Hematopoietic multipotent progenitor cell treated with erythropoietin and hydrocortisone succinate and interleukin-3 and kit ligand, for 6 days (in vitro differentiated cells): ENCODE measurements at places on chromosomes 13 and 19.
A peak's percentile ranks its signal among the peaks of the same experiment; 100 is the strongest.

DNA sequence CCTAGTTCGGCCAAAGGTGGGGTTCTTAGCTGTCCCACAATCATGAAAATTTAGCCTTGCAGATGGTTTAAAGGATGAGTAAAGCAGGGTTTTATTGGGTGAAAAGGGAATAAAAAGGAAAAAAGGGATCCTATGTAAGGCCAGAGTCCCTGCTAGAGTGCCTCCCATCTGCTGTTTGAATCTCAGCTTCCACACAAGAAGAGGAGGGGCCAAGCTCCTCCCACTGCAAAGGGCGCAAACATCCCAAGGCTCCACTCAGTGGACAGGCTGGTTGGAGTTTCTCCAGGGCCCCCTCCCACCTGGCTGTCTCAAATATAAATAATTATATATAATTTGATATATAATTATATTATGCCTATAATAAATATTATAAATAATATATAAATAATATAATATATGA lies 1272.1 kb upstream of the PCDH20 start:
- DNase-seq, result no peak

- DNase-seq, result no peak
Observed at GRCh38 chr13:54950546-54950945, 1921.9 kb downstream of the OLFM4 start.

GRCh38 chr19:58544591-58545285 lies 874 bp downstream of the TRIM28 start:
- peak; percentile 61 for DNase-seq

DNA sequence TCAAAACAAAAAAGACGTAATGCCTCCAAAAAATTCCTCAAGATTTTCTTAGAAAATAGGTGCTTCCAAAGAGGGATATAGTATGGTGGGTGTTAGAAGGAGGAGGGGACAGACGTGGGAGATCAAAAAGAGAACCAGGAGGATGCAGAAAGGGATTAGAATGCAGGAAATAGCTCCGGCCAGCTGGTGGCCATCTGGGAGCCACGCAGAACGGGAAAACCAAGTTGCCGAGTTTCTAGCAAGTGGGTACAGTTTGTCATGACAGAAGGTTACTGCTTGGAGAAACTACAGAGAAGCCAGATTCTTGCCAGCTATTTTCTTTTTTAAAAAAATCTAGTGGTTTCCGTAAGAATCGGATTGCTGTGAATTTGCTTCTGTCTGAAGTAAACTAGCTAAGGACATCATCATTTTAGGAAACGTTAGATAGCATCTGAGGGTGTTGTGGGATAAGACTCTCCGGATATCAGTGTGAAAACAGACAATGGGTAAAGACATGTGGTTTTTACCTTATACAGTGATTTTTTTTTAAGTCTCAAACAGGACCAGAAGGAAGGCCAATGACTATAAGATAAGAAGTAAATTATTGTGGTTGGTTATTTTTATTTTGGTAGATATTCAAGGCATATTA lies 104.9 kb downstream of the HSPH1 start:
- no peak for DNase-seq

DNA sequence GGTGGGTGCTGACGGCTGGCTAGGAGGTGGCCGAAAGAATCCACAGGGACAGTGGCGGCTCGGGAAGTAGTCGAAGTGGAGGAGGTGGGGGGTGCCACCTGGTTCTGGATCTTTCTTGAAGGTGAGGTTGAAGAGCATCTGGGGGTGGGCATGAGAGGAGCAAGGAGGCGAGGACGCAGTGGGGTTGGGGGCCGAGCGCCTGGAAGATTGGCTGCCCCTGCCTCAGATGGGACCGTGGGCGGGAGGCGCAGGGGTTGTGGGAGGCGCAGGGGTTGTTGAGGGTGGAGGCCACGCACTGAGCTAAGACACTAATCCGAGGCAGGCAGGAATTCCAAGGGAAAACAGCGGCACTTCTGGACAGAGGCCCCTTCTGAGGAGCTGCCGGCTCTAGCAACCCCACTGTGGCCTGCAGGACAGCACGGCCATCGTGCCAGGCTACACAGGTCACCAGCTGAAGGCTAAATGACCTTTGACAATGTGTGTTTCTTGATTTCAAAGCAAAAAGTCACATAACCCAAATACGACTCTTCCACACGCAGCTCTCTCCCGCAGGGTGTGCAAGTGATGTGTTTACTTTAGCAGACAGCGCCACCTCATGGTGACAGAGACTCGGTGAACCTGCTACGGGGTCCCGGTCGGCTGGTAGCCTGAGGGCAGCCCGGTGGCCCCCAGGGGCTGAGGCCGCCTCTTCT lies 44.1 kb upstream of the RANBP3 start:
- peak; percentile 92 for DNase-seq

DNA sequence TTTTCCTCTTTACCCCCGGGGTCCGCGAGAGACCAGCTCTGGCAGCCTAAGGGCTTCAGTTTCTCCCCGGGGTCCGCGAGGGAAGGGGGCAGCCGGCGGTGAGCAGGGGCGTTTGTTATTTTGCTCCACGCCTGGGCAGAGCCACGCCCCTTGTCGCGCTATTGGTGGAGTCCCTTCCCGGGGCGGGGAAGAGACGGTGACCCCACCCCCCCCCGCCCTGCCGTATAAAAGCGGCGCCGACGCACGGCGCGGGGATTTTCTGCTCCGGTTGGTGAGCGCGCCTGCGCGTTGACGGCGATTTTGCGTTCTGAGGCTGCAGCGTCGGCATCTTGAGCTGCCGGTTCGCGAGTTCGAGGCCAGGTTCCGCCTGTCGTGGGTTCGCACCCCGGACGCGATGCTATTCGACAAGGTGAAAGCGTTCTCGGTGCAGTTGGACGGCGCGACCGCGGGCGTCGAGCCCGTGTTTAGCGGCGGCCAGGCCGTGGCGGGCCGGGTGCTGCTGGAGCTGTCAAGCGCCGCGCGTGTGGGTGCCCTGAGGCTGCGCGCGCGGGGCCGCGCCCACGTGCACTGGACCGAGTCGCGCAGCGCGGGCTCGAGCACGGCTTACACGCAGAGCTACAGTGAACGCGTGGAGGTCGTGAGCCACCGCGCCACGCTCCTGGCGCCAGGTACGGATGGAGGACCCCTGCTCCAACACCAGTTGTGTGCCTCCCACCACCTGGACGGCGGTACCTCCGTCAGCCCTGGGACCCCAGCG lies at the start of gene ARRDC2:
Gene ARRDC2 (plus strand): TSS at position 254 of the 757 bp plus-strand sequence. CDS start 141 bp downstream, at position 395.
- peak; percentile 96 for DNase-seq

DNA sequence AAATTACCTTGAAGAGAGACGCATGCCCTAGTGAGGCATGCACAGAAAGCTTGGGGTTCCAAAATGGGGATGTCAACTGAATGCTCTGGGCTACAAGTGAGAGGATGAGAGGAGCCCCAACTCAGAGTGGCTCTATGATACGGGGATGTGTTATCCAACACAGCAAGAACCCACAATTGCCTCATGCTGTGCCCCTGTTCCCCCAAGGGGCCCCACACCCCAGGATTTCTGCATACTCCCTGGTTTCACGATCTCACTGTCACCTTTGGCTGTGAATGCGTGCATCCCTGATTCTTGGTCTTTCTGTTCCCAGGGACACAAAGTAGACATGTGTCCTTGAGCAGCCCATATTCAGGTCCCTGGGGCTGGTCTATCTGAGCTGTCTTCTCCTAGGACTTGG lies 29.3 kb downstream of the WDR88 start:
- peak; percentile 28 for DNase-seq

DNA sequence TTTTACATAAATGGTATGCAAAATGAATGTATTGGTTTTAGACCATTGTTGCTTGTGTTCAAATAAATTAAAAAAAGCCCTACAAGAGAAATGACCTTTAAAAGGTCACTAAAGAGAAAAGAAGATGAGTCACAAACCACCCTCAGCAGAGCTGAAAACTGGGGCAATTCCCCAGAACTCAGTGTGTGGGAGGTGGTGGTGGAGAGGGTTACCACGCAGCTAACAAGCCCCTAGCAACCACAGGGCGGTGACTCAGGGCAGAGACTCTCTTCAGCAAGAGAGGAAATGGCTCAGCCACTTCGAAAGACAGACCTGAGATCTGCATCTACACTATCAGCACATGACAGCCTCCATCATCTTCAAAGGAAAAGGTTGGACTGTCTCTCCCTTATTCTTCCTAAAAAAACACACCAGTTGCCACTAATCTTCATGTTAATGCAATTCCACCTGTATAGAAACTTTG lies 29.4 kb upstream of the NDFIP2 start:
- DNase-seq, result peak; percentile 86

- DNase-seq, result peak; percentile 62
Observed at GRCh38 chr19:40803857-40804782, 5.1 kb downstream of the EGLN2 start.

DNA sequence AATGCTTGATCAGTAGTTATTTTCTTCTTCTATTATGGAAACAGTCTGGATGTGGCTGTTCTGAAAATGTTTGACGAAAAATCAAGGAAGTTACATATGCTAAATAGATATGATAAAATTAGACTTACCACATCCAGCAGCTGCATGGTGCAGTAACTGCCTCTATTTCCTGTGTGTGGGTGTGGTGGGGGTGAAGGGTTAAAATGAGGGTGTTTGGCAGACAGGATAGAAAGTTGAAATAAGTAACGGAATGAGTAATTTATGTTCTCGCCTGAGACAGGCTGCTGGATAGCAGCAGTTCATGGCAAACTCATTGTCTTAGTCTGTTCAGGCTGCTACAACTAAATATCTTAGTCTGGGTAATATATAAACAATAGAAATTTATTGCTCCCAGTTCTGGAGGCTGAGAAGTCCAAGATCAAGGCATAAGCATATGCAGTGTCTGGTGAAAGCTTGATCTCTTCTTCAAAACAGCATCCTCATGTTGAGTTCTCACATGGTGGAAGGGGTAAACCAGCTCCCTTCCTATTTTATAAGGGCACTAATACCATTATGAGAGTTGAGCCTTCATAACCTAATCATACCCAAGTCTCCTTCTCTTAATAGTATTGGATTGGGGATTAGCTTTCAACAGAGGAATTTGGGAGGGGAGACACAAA lies 1248.9 kb downstream of the SLITRK5 start:
- peak; percentile 61 for DNase-seq

- no peak for DNase-seq
Observed at GRCh38 chr19:16847430-16847829, 18.2 kb downstream of the SIN3B start.

DNA sequence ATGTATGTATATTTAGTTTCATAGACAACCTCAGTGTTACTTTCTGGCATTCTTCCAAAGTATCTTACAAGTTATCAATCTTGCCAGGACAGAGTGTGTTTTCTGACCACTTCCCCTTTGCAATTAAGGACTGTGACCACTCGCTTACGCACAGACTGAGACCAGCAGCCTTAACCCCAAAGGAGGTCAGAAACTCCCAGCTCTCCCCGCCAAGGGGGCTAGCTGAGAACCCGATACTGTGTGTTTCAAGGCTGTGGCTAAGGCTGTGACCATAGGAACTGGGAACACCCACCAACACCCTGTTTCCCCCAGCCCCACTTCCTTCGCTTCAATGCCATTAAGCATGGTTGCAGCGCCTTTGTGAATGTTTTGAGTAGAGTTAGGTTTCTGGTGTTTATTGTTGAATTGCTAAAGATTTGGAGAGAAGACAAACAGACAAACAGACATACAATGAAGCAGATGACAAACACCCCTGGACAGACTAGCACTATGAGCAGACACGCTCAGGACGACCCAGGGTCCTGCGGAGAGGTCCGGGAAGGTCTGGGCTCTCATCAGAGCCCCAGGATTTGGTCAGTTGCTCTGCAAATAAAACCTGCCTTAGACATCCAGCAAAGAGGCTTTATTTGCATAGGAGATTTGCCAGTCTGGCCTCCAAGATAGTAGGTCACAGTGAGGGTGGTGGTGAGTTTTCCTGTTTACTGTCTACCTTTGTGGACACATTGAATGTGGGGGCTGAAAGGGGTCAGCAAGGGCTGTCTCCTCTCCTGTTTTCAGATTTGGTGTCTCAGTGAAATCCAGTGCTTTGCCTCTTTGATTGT lies 25.0 kb upstream of the TNFSF11 start:
- peak; percentile 86 for DNase-seq

GRCh38 chr19:7172794-7173193 lies 103.3 kb downstream of the ZNF557 start:
- no peak for DNase-seq

DNA sequence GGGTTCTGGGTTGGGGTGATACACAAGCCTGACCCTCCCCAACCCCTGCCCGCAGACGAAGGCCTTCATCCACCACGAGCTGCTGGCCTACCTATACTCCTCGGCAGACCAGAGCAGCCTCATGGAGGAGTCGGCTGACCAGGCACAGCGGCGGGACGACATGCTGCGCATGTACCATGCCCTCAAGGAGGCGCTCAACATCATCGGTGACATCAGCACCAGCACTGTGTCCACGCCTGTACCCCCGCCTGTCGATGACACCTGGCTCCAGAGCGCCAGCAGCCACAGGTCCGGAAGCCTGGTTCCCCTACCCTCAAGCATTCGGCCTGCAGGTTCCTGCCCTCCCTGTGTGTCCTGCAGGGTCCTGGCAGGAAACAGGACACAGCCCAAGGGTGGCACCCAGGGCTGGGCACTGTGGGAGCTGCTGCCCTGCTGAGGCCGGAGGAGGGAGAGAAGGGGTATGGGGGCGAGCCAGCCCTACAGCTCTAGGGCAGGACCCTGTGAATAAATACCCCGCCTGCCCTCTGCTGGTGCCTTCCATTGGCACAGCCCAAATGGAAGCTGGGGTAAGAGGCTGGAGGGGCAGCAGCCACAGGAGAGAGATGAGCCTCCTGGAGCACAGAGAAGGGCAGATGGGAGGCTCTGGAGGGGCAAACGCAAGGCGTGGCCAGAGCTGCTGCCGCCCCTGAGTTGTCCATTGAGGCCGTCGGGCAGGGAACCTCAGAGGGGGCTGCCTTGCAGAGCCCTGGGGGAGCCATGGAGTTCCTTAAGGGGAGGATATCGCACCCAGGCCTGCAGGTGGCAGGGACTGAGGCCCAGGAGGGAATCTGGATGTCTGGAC lies 6.8 kb downstream of the TMED1 start:
- DNase-seq, result peak; percentile 61

GRCh38 chr19:48966541-48967345 lies 1.6 kb downstream of the FTL start:
- peak; percentile 64 for DNase-seq

- DNase-seq, result no peak
Observed at GRCh38 chr13:25169951-25170553, 2.0 kb downstream of the AMER2 start.

DNA sequence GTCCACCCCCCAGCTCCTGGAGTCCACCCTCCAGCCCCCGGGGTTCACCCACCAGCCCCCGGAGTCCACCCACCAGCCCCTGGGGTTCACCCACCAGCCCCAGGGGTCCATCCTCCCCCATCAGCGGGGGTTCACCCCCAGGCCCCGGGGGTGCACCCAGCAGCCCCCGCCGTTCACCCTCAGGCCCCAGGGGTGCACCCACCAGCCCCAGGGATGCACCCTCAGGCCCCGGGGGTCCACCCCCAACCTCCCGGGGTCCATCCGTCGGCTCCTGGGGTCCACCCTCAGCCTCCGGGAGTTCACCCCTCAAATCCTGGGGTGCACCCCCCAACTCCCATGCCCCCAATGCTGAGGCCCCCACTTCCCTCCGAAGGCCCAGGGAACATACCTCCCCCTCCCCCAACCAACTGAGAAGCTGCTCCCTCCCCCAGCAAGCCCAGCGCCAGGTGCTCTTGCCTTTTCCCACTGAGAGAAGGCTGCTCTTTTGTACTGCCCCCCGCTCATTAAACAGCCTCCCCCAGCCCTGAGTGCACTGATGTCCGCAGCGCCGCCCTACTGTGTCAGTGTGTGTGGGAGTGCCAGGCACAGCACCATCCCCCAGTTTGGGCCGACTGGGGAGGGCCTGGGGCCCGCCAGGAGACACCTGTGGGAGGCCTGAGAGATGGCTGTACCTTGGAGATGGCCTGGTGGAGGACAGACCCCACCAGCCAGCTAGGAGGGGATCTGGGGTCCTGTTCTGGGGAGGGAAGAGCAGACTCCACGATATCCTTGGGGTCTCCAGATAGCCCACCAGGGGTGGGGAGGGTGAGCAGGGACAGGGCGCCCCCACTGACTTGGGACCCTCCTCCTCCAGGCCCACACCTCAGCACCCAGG lies 750 bp upstream of the AMH start:
- no peak for DNase-seq
